ENCODE measurements at places on chromosomes 3 and 15.
A peak's percentile ranks its signal among the peaks of the same experiment; 100 is the strongest.

DNA sequence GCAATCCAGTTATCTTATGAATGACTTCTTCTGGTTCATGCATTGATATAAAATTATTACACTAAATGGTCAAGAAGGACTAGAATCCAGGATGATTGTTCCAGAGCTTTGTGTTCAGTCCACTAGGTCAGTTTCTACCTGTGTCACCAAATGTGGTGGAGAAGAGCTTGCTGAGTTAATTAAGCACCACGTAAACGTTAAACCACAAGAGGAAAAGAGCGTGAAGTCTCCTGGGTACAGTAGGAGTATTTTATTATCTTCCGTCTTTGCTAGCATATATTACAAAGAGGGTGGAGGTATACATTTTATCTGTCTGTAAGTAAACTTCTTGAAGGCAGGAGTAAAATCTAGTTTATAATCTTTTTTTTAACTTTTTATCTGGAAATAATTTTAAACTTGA is 23.5 kb downstream of the CHP1 start:
- no peak for DNase-seq

GRCh38 chr3:135558906-135559305 is 406.6 kb upstream of the PPP2R3A start:
- DNase-seq = no peak

GRCh38 chr3:197376020-197376419 is 77.6 kb upstream of the DLG1 start:
- DNase-seq = peak; percentile 34

GRCh38 chr15:99054892-99055291 is 47.3 kb upstream of the PGPEP1L start:
- no peak for DNase-seq

Data from mesothelial cell of epicardium (in vitro differentiated cells).